ENCODE measurements at places on chromosomes 5 and 9.

DNA sequence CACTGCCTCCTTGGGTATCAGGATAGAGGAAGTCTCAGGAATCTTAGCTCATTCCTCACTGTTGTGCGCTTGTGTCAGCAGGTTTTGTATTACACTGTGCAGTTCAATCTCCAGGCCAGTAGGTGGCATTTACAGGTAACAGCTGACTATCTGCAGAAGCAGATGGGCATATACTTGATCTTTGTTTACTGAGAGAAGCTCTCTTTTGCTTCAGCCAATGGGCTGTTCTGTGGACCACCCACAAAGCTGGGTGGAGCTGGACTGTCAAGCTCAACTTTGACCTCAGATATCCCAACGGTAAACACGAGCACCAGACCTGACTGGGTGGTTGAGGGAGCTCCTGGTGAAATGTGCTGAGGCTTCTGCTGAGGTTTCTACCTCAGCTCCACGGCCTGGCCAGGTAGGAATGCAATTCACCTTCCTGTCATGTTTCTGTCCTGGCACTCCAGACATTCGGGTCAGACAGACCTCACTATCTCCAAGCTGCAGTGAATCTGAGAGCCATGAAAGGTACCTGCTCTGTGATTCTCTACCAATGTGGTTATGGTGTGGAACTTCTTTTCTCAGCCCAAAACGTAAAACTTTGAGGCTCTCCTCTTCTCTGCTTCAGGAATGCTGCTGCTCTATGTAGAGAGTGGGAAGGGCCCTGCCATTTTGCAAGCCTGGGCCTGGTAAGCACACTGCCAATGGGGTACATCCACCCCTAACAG, 167.9 kb upstream of the ACTBL2 start:
- peak; percentile 30 for DNase-seq
- H3K27ac ChIP-seq, result no peak overlapping the region
- peaks cover 8% of the 10 kb centered on the region for H3K27me3 ChIP-seq
- no peaks in the 10 kb centered on the region for H3K4me1 ChIP-seq

DNA sequence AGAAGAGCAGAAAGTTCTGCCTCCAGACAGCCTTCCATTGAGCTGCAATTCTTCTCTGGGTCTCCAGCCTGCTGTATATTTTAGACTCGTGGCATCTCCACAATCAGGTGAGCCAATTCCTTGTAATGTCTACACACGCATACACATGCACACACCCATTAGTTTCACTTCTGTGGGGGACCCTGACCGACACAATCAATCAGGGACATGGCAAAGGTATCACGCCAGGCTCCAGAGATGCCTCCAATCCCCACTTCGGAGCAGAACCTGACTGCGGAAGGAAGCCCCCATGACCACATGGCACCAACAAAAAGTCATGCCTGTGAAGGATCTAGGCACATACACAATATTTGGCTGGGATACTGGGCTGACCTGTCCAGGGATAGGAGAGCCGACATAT, 21.4 kb downstream of the SEMA4D start:
- no peaks in the 10 kb centered on the region for H3K27me3 ChIP-seq
- H3K36me3 ChIP-seq, result peaks cover 86% of the 10 kb centered on the region
- peaks cover 91% of the 10 kb centered on the region for H3K4me1 ChIP-seq

DNA sequence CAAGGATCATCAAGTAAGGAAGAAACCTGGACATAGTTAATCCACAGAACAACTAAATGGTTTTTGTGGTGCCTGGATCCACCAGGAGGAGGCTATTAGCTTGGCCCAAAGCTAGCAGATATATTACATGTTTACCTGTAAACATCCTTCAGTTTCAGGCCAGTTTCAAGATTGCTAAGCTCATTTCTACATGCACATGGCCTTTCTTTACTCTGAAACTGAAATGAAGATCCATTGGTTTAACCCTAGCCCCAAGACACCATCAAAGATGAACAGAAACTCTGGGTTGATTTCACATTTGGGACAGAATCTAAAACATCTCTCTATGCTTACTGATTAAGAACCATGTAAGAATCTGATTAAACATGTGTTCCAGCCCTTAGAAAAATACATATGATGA, 611.8 kb downstream of the TLE1 start:
- H3K4me1 ChIP-seq, result no peaks in the 10 kb centered on the region
- no peaks in the 10 kb centered on the region for H3K27me3 ChIP-seq
- no peak overlapping the region for H3K4me3 ChIP-seq
- H3K36me3 ChIP-seq, result no peaks in the 10 kb centered on the region
- DNase-seq, result no peak

GRCh38 chr5:74660140-74660539, 19.6 kb upstream of the ENC1 start:
- H3K27ac ChIP-seq, result no peak overlapping the region
- no peaks in the 10 kb centered on the region for H3K36me3 ChIP-seq
- no peak for DNase-seq
- H3K4me3 ChIP-seq, result no peak overlapping the region

DNA sequence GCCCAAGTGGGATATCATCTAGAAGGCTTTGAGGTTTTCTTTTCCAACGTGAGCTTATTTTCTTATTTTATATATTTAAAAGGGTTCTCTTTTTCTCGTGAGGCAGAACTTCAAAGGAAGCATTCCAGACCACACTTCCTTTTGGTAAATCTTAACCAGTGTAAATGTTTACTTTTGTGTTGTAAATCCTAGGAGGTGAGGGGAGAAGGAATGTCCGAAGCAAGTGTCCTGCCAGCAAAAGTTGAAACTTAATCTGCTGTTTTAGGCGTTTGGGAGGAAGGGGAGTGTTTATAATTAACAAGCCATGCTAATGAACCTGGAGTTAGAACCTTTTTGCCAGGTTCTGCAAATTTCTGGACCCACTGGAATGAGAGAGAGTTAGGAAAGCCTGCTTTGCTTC, 37.9 kb downstream of the WWC1 start:
- no peaks in the 10 kb centered on the region for H3K36me3 ChIP-seq
- no peak for DNase-seq
- H3K4me1 ChIP-seq, result peaks cover 4% of the 10 kb centered on the region
- peaks cover 19% of the 10 kb centered on the region for H3K27me3 ChIP-seq
- H3K27ac ChIP-seq, result no peak overlapping the region
- no peak overlapping the region for H3K4me3 ChIP-seq

Data from activated CD4-positive, alpha-beta T cell treated with anti-CD3 and anti-CD28 coated beads for 36 hours (primary cell).